ENCODE measurements at places on chromosomes 2 and 18. TPM values are rescaled to one million over a fixed set of nuclear protein-coding genes. Genes with fewer than 3 reads are reported as not detected.

- DNase-seq: no peak
Measured at GRCh38 chr2:142222715-142223114, 91.9 kb upstream of the LRP1B start.

DNA sequence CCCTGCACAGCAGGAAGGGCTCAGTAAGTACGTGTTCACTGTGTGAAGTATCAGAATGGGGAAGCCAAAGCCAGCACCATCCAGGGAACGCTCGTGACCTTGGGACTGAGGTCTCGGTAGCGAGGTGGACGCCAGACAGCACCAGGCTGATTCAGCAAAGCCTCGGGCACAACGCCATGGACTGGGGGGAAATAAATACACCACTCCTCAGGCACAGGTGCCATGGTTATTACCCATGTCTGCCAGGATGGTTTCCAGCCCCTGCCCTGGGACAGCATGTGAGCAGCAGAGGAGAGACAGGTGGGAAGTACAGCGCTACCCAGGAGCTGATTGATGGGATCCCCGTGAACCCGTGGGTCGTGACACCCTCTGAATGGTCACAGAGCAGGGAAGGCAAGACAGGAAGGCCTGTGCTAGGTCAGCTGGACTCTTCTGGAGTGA lies 53.0 kb downstream of the REEP1 start:
- no peak for DNase-seq

DNA sequence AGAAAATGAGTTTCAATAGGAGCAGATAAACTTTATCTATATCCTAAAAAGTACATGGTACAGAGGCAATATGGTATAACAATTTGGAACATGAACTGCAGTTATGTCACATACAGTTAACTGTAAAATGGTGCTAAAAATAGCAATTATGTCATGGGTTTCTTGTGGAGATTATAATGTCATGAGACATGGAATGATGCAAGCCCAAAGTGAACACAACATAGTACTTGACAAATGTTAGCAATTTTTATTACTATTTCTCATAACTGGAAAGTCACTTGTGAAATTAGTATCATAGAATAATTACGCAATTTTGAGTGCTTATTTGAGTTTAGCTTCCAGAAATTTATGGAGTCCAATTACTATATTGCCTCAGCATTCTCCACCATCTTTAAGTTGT lies 1263.4 kb downstream of the DSC3 start:
- DNase-seq: no peak

DNA sequence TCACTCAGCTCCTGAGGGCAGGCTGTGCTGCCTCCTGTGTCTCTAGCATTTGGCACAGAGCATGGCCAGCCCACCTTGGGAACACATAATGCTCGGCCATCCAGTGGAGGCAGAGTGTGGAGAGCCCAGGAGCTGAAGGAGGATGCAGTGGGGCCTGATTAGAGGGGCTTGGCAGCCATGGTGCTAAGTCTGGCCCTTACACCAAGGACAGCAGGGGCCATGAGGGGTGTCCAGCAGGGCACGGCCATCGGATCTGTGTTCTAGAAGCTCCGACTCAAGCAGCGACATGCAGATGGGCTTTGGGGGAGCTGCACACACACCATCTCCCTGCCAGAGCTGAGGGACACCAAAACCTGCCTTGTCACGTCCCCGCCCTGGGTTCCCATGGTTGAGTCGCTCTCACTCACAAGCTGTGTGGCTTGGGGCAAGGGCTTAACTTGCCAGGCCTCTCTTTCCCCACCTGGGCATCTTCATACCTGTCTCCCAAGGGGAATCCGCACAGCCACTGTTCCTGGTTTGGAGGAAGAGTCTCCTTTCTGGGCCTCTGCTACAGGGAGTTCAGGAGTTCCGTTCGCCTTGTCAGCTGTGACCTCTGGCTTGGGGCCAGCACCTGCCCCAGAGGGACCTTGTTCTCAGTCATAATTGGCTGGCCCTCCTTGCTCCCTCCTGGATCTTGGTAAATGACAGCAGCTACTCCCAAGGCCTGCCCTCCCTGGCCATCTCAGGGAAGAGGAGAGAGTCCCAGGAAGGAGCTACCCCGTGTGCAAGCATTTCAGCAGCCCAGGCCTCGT lies 1.3 kb upstream of the TOGARAM2 start:
- no peak for DNase-seq

- no peak for DNase-seq
Measured at GRCh38 chr2:118148133-118148532, 59.9 kb downstream of the INSIG2 start.

- no peak for DNase-seq
Measured at GRCh38 chr18:74316257-74317170, 875 bp downstream of the C18orf63 start.

GRCh38 chr18:13221869-13222855 lies 3.6 kb downstream of the LDLRAD4 start:
- no peak for DNase-seq

INPP5D gene
- total RNA-seq: 5.6 TPM

LBH gene
- total RNA-seq: 9.5 TPM

FN1 gene
- total RNA-seq: 18.2 TPM

- DNase-seq: no peak
Measured at GRCh38 chr2:24915796-24916195, 4.2 kb downstream of the ADCY3 start.

GRCh38 chr2:72745679-72746368 lies 80.0 kb downstream of the EXOC6B start:
- peak; percentile 76 for DNase-seq

SCYGR4 gene
- total RNA-seq: not detected

- DNase-seq: peak; percentile 5
Measured at GRCh38 chr2:37287966-37288365, 36.7 kb downstream of the PRKD3 start.
